Glomerular endothelial cell (primary cell): ENCODE measurements at places on chromosomes 5 and 9.

DNA sequence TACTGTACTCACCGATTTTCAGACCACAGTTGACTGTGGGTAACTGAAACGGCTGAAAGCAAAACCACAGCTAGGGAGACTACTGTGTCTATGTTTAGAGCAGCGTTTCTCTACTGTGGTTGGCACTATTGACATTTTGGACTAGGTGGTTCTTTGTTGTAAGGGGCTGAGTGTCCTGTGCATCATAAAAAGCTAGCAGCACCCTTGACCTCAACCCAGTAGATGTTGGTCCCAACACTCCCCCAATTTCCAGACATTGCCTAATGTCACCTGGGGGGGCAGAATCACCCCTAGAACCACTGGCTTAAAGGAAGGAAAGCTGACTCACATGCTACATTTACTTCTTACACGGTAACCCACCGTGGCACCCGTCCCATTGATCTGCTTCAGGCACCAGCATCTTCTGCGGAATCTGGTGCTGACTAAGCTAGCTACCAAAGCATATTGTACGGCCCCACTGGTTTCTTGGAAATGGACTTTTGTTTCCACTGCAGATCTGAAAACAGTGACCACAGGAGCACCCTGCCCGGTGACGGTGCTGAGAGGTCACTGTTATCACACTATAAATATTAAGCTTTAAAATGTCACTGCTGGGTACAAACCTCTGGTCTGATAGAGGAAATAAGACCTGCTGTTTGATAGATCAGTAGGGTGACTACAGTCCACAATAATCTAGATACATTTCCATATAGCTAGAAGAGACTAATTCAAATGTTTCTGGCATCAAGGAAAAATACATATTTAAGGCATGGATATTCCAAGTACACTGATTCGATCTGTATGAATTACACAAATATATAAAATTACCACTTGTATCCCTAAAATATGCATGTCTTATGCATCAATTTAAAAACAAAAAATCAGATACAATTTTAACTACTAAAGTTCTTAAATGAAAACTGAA is 151.4 kb downstream of the HSD17B3 start:
- DNase-seq = no peak

DNA sequence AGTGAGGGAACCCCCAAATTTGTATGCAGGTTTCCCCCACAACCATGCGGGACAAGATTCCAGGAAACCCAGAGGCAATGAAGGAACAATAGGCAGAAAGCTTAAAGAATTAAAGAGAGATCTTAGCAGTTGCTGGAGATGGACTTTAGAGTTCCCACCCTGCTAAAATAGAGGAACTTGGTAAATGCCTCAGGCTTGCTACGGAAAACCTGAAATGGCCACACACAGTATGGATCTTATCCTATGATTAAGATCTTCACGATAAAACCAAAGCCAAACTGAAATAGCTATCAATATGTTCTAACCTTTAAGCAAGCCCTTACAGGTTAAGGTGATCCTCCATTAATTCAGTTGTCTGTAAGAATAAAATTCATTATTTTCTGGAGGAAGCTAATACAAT is 148.3 kb downstream of the RANBP17 start:
- DNase-seq = no peak

- DNase-seq = no peak
These were observed 172.1 kb downstream of the GABBR2 start for GRCh38 chr9:98536542-98537173.

GRCh38 chr5:180441564-180442051 is 52.6 kb upstream of the CNOT6 start:
- no peak for DNase-seq

DNA sequence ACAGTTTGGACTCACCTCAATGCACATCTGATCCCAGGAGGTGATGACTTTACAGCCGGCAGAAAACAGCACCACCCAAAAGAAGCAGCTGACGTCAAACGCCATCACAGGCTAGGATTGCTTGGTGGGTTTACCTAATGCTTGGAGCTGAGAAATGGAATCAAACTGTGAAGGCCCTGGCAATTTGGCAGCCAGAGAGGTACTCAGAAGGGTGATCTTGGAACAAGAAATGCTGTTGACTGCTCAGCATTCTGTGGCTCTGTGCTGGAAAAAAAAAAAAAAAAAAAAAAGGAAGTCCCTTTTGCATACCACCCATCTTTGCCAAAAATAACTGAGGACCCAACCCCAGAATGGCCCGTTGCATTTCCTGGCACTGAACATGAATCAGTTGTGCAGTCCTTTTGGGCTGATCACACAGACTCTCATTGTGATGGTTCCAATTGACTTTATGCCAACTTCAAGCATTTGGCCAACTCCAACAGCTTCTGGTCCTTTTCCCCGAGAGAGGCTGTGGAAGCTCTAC is at the start of gene CD180:
Gene CD180, minus strand, starts transcription at position 263 of the 523 bp plus-strand sequence. Its CDS starts 158 bp downstream, at position 105.
- no peak for DNase-seq

- no peak for DNase-seq
These were observed 84.5 kb downstream of the NRG2 start for GRCh38 chr5:139958432-139959148.

- DNase-seq = no peak
These were observed 175.5 kb downstream of the TTLL11 start for GRCh38 chr9:121917375-121918335.

DNA sequence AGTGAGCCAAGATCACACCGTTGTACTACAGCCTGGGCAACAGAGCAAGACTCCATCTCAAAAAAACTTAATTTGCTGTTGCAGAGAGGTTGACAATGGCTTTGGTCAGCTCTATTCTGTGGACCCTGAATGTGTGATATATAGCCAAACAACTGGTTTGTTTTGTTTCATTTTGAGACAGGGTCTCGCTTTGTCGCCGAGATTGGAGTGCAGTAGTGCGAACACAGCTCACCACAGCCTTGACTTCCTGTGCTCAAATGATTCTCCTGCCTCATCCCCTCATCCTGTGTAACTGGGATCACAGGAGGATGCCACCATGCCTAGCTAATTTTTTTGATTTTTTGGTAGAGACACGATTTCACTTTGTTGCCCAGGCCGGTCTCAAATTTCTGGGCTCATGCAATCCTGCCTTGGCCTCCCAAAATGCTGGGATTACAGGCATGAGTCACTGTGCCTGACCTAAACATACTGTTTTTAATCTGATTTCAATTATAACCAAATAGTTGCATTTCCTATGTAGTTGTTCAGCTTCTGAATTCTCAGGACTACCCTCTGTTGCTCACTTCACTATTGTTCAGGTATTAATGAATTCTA is 9.8 kb downstream of the RNF183 start:
- DNase-seq = no peak

DNA sequence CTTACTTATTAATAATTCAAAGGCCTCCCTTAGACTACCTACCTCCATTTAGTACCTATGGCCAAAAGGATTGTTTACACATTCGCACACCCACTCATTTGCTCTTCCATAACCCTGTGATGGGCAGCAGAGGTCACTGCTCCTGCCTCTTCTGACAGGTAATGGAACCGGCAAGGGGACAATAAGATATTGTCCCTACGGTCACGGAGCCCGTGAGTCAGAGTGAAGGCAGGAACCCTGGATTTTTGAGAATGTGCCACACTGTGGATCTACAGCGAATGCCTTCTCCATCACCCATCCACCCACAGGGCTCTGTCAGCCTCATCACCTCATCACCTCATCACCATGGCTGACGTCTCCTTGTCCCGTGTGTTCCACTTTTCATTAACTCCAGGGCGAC is 132.3 kb downstream of the MYO10 start:
- no peak for DNase-seq
